Mesothelial cell of epicardium (in vitro differentiated cells): ENCODE measurements at places on chromosomes 6 and 20. TPM values are rescaled to one million over a fixed set of nuclear protein-coding genes. Genes with fewer than 3 reads are reported as not detected.
A peak's percentile ranks its signal among the peaks of the same experiment; 100 is the strongest.

Gene DSN1
- 12.2 to 15.1 TPM (median 13.7 TPM) in 3 replicates for total RNA-seq

Gene OLIG3
- total RNA-seq: 0.27 to 0.35 TPM (median 0.34 TPM) in 3 replicates

Gene PMEPA1
- 39.7 to 40.7 TPM (median 39.9 TPM) in 3 replicates for total RNA-seq

DNA sequence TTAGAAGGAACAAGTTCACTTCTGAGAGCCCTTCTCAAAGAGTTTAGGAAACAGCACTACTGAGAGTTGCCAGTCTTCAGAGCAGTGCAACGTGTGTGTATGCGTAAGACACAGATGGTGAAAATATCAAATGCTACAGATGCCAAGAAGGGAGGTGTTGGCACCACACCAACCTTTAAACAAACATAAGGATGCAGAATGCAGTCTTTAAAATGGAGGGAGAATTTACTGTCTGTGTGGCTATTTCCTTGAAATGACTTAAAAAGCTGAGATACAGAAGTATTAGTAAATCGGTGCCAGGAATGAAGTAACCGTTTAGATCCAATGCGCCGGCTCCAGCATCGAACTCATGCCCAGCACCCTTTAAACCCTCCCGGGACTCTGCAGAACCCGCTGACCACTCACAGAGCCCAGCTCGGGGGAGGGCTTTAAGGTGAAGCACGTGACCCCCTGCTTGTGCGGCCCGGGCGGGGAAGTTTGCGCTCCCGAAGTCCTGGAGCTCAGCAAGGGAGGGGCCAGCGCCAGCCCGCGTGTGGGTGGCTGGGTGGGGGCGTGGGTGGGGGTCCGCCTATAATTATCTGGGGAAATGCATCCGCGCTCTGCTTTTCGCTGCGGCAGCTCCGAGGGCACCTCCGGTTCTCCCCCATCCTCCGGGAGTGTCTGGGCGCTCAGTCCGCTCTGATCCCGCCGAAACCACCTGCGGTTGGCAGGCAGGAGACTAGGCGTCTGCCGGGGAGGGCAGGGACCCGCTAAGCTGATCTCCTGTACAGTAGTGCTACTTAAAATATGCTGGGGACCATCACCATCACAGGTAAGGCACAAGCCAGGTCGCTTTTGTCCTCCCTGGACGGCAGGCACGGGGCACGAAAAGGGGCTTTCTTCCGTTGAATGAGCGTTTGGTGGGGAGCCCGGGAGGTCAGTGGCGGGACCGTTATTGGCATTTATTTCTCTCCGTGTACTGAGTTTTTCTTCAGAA lies 66.0 kb downstream of the ZBTB2 start:
- H3K36me3 ChIP-seq: peaks cover 30% of the 10 kb centered on the region
- peaks cover 70% of the 10 kb centered on the region for H3K4me1 ChIP-seq
- no peak for DNase-seq
- H3K4me3 ChIP-seq: peak overlapping the region; percentile 75
- H3K27me3 ChIP-seq: no peaks in the 10 kb centered on the region

DNA sequence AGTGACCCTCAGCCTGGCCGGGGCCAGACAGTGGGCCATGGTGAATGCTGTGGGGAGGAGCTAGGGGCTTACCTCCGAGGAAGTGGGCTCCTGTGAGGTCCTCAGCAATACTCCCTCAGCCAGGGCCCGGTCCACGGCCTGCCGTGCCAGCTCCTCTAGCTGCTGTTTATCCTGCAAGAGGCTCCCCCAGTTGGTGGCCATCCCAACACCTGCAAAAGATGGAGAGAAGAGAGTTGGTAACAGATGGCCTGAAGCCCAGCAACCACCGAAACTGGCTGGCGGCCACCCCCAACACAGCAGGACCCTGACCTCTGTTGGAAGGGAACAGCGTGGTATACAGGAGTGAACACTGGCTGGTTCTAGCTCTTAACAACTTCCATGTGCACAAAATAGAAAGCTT lies 4.0 kb downstream of the GSS start:
- peaks cover 3% of the 10 kb centered on the region for H3K36me3 ChIP-seq
- H3K27ac ChIP-seq: no peak overlapping the region
- no peak for DNase-seq

GRCh38 chr6:112349958-112350357 lies 2.8 kb downstream of the RFPL4B start:
- H3K36me3 ChIP-seq: no peaks in the 10 kb centered on the region
- no peak overlapping the region for H3K27ac ChIP-seq
- no peak overlapping the region for H3K4me3 ChIP-seq
- peaks cover 9% of the 10 kb centered on the region for H3K4me1 ChIP-seq
- no peaks in the 10 kb centered on the region for H3K27me3 ChIP-seq

DNA sequence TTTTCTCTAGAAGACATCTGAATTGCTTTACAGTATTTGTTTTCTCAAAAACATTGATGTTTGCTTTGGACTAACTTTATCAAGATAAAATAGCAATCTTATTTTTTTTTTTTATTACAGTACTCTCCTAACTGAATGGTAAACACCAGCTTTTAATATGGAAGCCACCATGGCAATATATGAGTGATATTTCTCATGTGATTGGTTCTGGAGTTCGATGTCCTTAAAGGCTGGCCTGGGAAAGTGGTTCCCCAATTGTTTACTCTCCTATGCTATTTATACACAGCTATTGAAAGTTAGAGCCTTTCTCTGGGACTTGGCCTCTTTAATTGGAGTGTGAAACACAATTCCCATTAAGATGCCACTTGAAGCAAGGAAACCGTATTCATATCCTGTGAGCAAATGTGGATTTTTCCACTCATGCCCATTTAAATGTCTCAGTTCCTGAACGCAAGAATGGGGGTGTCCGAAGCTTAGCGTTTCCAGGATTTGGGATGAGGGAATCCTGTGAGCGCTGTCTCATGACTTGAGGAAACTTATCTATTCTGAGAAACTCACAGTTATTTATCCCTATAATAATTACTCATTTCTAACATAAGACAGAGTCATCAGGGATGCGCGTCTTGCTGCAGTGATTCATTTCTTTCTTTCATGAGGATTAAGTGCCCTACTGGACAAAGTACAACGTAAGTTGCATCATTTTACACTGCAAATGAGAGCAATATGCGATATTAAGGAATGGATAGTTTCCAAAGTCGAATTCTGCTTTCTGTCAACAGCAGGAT lies 143.3 kb upstream of the PREP start:
- H3K4me3 ChIP-seq: no peak overlapping the region
- no peaks in the 10 kb centered on the region for H3K36me3 ChIP-seq
- no peaks in the 10 kb centered on the region for H3K4me1 ChIP-seq
- peaks cover 4% of the 10 kb centered on the region for H3K27me3 ChIP-seq
- no peak for DNase-seq
- H3K27ac ChIP-seq: no peak overlapping the region

- H3K36me3 ChIP-seq: no peaks in the 10 kb centered on the region
- no peak overlapping the region for H3K4me3 ChIP-seq
- no peaks in the 10 kb centered on the region for H3K4me1 ChIP-seq
- no peaks in the 10 kb centered on the region for H3K27me3 ChIP-seq
- H3K27ac ChIP-seq: no peak overlapping the region
- DNase-seq: no peak
These were observed 140.7 kb downstream of the TAF4 start for GRCh38 chr20:61924858-61925554.

- H3K27ac ChIP-seq: no peak overlapping the region
- H3K4me1 ChIP-seq: peaks cover 10% of the 10 kb centered on the region
- DNase-seq: no peak
- H3K27me3 ChIP-seq: peaks cover 5% of the 10 kb centered on the region
These were observed 187.6 kb downstream of the CLIC5 start for GRCh38 chr6:45827952-45828530.

DNA sequence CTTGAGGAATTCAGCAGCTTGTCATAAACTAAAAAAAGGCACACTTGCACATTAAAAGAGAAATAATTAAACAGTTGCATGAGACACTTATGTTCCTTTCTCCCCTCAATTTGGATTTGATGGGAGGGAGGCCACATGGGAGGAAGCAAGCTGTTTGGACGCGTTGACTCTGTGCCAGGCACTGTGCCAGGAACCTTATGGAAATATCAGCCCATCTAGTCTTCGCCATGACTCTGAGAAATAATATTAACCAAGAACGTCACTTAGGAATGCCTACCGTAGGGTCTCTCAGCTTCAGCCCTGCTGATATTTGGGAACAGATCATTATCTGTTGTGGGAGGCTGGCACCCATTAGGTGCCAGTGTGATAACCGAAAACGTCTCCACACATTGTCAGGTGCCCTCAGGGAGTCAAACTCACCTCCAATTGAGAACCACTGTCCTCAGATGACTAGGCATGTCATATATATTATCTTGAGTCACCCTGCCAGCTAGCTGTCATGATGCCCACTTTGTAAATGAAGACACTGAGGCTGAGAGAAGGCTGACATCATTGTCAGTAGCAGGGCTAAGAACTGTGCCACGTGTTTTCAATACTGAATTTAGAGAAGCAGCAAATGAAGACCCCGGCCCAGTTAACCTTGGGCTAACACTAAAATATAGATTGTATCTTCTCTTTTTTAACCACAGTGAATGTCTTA lies 36.1 kb downstream of the EYA2 start:
- peaks cover 11% of the 10 kb centered on the region for H3K4me1 ChIP-seq
- H3K36me3 ChIP-seq: no peaks in the 10 kb centered on the region
- H3K27ac ChIP-seq: no peak overlapping the region

- no peak overlapping the region for H3K4me3 ChIP-seq
- no peaks in the 10 kb centered on the region for H3K27me3 ChIP-seq
- no peak for DNase-seq
- peaks cover 2% of the 10 kb centered on the region for H3K36me3 ChIP-seq
- H3K4me1 ChIP-seq: peaks cover 32% of the 10 kb centered on the region
These were observed 58.6 kb downstream of the NUDT3 start for GRCh38 chr6:34333858-34334257.

DNA sequence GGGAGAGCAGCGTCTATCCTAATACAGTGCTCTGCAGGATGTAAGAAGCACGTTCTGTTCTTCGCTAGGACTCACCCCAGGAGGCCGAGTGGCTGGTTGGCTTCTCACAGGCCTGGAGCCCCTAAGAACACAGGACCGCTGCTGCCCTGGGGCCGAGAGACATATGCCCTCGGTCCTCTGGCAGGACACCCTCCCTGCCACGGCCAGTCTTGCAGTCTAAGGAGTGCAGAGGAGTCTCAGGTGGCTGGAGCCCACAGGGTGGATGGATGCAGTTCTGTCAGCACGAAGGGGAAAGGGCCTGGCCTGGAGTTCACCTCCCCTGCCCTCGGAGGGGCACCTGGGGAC lies 96.5 kb downstream of the SMOC2 start:
- H3K36me3 ChIP-seq: no peaks in the 10 kb centered on the region
- peak overlapping the region; percentile 34 for H3K27ac ChIP-seq
- H3K27me3 ChIP-seq: no peaks in the 10 kb centered on the region
- no peak overlapping the region for H3K4me3 ChIP-seq

DNA sequence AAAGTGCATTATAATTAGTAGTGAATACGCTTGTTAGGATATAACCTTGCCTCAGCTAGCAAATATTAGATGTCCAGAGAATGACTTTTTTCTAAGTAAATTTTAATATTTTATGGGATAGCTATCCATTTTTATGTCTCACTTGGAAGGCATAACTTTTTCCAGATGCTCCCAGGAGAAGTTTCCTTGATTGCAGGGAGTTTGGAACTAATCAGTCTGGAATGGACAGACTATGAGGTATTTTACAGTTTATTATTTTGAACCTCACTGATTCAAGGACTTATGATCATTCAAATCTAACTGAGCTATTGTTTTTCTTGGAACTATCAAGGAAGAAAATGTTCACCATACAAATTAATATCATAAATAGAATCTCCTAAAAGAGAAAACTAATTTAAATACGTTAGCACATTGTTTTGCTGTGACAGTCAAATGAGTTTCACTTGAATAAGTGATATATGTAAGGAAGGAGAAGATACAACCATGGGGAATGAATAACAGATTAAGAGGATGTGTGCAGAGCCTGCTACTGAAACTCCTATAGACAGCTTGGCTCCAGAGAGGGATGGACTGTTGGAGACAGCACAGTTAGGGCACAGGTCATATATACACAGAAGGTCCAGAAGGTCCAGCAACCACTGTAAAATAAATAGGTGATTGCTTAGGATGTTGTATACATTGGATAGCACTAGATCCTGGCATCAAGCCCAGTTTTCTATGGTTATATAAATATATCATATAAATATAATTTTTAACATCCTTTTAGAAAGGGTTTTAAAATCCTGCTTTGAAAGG lies 20.6 kb upstream of the LCA5 start:
- DNase-seq: no peak
- peaks cover 29% of the 10 kb centered on the region for H3K36me3 ChIP-seq
- no peak overlapping the region for H3K4me3 ChIP-seq
- H3K27ac ChIP-seq: peak overlapping the region; percentile 28

DNA sequence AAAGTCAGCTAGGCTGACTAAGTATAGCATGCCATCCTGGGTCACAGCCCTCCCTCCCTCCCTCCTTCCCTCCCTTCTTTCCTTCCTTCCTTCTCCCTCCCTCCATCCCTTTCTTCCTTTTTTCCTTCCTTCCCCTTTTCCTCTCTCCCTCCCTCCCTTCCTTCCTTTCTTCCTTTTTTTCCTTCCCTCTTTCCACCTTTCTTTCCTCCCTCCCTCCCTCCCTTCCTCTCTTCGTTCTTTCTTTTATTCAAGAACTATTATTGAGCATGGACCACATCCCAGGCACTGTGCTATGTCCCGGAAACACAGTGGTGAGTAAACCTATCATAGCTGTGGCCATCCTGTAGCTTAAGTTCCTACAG lies 106.2 kb upstream of the BACH2 start:
- no peak for DNase-seq
- H3K4me3 ChIP-seq: no peak overlapping the region
- H3K4me1 ChIP-seq: peaks cover 17% of the 10 kb centered on the region
- H3K27me3 ChIP-seq: no peaks in the 10 kb centered on the region
- no peak overlapping the region for H3K27ac ChIP-seq
